Mucosa of gallbladder (tissue), 1 donor: ENCODE measurements at places on chromosomes 13 and 19. TPM values are rescaled to one million over a fixed set of nuclear protein-coding genes. Genes with fewer than 3 reads are reported as not detected.

DNA sequence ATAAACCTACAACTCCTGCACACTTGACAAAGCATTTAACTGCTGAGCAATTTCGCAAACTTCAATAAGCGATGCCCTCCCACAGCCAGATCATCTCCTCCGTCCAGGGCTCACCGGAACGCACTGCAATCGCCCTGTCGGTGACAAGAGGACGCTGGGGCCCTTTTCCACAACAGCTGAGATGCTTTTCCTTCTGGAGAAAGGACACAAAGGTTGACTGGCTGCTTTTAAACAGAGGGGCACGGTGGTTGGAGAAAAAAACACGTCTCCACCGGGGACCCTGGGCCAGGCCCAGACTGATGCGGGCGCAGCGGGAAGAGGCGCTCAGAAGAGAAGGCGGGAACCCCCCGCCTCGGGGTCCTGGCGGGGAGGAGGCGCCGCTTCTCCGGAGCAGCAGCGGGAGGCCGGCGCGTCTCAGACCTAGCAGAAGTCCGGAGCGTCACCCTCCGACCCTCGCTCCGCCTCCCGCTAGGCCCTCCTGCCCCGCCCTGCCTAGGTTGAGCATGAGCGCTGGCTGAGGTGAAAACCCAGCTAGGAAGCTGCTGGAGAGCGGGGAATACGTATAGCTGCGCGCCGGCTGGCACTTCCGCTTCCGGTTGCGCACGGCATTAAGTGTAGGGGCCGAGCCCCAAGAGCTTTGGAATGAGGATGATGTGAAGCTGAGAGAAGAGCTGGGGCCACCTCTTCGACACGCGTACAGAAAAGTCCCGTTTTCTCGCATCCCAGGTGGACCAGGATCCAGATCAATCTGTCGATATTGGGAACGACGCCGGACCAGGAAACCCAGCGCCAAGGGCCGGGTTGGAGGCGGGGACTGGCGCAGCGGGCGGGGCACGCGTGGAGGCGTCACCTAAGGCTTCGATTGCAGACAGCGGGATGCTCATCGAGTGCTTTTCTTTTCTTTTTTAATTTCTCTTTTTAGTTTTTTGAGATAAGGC, at the start of gene ZNF846:
Gene ZNF846, minus strand, starts transcription at position 564 of the 938 bp plus-strand sequence. CDS start 3,788 bp downstream, outside the sequence.
- peak; percentile 95 for DNase-seq

Gene PPM1N
- total RNA-seq, result 2.2 TPM

DNA sequence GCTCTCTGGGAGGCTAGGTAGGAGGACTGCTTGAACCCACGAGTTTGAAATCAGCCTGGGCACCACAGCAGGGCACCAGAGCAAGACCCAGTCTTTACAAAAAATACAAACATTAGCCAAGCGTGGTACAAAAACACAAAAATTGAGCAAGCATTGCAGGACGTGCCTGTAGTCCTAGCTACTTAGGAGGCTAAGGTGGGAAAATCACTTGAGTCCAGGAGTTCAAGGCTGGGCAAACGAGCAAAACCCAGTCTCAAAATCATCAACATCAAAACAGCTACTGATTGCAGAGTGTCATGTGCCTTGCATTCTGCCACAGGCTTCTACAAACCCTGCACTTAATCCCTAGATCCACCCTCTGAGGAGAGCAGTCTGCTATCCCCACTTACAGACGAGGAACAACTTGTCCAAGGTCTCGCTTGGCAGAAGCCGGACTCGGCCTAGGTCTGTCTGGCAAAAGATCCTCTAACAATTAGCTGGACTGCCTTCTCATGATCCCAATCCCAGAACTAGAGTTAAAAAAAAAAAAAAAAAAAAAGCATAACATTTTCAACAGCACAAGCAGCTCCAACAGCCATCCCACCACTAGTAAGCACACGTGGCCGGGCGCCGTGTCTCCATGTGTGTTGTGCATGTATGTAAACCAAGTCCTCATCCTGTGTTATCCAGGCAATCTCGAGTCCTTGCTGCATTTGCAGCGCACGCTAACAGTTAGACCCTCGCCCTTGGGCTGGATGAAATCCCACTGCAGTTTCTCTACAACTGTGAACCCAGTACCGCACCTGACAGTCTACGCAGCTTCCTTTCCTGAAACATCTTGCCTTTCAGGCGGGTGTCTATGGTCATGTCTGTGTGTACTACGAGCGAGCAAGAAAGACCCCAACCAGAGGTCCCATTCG, 2.0 kb downstream of the PPP6R1 start:
- no peak for DNase-seq

GRCh38 chr13:29020314-29020713, 200.2 kb downstream of the MTUS2 start:
- no peak for DNase-seq

GRCh38 chr13:101712026-101712348, 259.5 kb downstream of the ITGBL1 start:
- no peak for DNase-seq

- DNase-seq, result peak; percentile 32
Measured at GRCh38 chr19:38792250-38793111, 3.5 kb downstream of the LGALS7B start.
